Astrocyte of the hippocampus (primary cell): ENCODE measurements at places on chromosomes 4 and X.

DNA sequence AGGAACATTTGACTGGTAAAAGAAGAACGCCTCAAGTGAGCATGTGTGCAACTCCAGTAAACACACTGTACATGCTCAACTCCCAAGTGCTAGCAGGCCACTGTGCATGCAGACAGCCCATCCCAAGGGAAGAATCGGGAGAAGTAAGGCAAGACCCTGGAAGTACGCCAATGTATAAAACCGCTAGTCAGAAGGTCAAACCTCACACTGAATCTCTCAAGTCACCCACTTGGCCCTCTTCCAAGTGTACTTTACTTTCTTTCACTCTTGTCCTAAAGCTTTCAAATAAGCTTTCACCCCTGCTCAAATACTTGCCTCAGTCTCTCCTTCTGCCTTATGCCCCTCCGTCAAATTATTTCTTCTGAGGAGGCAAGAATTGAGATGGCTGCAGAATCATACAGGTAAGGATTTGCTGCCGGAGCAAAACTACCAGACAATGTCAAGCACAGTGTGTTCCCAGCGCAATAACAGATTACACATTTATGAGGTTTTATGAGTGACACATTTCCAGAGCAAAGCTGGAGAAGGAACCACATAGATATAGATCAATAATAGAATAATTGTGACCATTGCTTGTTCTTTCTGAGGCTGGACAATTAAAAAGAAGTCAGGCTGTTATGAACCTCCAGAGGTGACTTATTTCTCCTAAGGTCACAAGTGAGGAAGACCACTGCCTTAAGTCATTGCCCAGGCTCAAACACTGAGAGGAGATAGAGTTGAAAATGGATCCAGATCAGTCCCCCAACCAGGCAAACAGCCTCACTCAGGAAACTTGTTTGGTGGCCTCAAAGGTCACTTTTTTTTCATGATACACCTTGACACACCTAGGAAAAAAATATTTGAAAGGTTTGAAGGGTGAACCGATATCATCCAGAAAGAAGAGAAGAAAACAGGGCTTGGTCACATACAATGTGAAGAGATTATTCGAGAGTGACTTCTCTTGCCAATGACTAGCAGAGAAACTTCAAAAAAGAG, 26.3 kb downstream of the CXCL1 start:
- no peak for DNase-seq

DNA sequence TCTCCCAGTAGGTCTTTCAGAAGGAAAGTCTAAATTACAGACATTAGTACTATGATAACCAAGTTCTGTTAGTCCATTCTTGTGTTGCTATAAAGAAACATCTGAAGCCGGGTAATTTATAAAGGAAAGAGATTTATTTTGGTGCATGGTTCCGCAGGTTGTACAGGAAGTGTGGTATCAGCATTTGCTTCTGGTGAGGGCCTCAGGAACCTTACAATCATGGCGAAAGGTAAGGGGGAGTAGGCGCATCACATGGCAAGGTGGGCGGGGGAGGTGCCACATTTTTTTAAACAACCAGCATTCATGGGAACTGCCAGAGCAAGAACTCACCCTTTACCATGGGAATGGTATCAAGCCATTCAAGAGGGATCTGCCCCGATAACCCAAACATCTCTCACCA, 26.2 kb upstream of the USP46 start:
- DNase-seq: no peak

- no peak for DNase-seq
These were observed 31.5 kb upstream of the CPLX1 start for GRCh38 chr4:857461-857860.

DNA sequence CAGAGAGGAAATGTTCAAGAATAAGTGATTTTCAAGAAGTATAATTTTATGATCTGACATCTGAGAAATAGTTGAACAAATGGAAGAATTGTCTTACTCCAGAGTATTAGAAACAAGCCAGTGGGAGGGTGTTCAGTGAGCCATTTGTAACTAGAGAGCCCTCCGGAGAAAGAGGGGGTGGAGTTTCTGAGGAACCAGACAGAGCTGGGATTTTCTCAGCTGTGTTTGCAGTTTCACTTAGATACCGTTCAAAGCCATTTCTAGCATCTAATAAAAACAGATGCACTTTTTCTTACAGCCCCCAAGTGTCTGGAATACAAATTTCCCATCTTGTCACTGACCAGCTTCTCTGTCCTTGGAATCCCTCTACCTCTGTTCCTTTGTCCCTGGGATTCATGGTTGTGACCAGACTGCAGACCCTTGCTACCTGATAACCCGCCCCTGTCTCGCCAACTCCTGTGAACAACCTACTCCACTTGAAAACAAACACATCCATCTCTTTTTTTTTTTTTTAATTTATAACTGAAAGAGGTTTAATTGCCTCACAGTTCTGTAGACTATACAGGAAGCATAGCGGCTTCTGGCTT, 132.8 kb upstream of the KLF3 start:
- peak; percentile 16 for DNase-seq

DNA sequence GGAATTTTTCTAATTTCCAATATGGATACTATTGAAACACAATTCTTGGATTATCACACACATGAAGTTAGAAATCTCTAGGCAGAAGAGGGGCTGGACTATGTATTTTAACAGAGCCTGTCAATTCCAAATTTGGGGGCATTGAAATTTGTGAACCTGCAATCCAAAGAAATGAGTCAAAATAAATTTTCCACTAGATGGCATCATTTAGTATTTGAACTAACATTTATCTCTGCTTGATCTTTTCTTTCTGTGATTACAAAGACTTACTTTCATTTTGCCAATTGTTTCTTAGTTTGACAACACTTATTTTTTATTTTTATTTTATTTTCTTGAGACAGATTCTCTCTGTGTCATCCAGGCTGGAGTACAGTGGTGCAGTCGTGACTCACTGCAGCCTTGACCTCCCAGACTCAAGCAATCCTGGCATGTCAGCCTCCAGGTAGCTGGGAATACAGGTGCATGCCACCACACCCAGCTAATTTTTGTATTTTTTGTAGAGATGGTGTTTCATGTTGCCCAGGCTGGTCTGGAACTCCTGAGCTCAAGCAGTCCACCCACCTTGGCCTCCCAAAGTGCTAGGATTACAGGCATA, 2.7 kb upstream of the PYURF start:
- DNase-seq: peak; percentile 12

GRCh38 chr4:47499700-47500099, 14.6 kb downstream of the ATP10D start:
- DNase-seq: no peak

GRCh38 chr4:147480891-147481576, at the start of gene EDNRA:
Gene EDNRA (plus strand): TSS chr4:147481097. CDS start chr4:147485682, 4,585 bp downstream.
- peak; percentile 72 for DNase-seq

- DNase-seq: no peak
These were observed 134.3 kb downstream of the TEX11 start for GRCh38 chrX:70774223-70774622.

DNA sequence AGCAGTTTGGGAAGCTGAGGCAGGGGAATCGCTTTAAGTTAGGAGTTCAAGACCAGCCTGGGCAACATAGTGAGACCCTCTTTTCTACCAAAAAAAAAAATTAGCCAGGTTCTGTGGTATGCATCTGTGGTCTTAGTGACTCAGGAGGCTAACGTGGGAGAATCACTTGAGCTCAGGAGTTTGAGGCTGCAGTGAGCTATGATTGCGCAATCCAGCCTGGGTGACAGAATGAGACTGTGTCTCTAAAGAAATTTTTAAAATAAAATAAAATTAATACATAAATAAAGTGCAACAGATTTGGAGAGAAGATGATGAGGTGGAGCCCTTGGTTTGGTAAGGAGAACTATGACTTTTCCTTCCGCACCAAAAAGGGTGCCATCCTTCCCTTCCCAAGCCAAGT, 436.9 kb downstream of the NLGN4X start:
- no peak for DNase-seq

- no peak for DNase-seq
These were observed 20.9 kb downstream of the KLB start for GRCh38 chr4:39427520-39428114.

DNA sequence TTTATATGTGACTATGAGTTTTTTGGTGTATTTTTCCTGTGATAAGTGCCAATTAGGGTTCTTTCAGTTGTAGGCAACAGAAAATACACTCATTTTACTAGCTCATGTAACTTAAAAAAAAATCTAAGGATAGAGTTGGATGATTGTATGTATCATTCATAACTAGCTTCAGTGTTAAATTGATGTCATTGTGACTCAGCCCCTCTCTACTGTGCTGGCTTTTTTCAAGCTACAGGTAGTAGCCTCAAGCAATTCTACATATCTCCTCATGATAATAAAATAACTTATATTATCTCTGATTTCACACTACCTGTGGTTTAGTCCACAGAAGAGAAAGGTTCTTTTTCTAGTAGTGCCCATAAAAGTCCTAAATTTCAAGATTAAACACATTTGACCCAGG, 11.9 kb downstream of the WDR17 start:
- DNase-seq: no peak

DNA sequence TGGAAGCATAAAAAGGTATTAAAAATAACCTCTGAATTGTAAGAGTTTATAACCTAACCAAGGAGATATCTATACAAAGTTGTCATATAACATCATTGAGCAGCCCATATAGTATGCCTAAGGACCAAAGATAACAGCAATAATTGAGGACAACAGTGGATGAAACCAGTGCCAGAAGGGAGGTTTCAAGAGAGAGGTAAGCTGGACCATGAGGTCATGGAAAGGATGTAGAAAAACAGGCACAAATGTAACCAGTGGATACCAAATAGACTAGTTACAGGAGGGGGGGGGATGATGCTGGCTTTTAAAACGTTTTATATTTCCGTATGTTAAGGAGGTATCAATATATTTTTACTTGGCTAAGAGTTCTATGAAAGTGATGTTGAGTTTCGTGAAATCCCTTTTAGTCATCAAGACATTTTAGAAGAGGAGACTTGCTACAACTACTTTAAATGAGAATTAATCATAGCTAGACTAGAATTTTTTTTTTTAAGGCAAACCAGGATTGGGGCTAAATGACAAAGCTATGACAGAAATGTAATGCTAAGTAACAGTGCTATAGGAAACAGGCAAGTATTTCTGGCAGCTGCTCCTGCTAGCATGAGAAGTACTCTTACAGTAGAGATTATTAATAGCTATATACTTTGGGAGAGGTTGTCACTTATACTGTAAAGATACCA, 161.1 kb downstream of the FBXW7 start:
- DNase-seq: no peak

- DNase-seq: no peak
These were observed 150.3 kb downstream of the NHS start for GRCh38 chrX:17525266-17525665.

DNA sequence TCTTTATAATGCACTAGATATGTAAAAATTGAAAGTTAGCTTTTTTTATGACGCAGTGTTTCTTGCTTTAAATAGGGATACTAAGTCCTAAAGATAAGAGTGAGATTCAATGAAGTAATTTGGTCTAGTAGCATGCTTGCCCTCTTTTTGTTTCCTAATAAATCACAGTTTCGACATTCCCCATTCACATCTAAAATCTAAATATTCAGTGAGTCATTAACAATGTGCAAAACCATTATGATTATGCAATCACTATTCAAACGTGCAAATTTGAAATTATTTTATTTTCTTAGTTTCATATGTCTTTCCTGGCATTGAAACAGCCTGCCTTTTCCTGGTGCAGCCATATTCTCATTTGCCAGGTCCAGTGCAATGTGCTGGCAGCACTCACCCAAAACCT, 1350.5 kb upstream of the PABPC4L start:
- DNase-seq: no peak

- DNase-seq: peak; percentile 64
These were observed 287.4 kb downstream of the CHIC1 start for GRCh38 chrX:73850124-73851013.

DNA sequence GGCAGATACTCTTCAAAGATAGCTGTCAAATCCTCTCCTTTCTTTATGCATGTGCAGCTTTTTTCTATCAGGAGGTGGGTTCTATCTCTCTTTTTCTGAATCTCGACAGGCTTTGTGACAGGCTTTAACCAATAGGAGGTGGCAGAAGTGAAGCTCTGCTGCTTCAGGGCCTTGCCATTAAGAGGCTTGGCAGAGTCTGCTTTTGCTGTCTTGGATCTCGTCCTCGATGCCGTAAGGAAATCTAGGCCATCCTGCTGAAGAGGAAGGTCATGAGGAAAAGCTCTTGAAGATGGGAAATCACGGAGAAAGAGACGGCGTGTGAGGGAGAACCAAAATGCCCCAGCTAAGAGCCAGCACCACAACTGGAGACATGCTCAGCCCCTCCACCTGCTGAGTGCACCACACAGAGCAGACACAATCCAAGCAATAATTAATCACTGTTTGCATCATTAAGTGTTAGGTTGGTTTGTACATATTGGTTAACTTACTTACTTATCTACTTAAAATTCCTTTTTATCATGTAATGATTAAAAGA, 92.2 kb downstream of the DDIT4L start:
- DNase-seq: no peak

DNA sequence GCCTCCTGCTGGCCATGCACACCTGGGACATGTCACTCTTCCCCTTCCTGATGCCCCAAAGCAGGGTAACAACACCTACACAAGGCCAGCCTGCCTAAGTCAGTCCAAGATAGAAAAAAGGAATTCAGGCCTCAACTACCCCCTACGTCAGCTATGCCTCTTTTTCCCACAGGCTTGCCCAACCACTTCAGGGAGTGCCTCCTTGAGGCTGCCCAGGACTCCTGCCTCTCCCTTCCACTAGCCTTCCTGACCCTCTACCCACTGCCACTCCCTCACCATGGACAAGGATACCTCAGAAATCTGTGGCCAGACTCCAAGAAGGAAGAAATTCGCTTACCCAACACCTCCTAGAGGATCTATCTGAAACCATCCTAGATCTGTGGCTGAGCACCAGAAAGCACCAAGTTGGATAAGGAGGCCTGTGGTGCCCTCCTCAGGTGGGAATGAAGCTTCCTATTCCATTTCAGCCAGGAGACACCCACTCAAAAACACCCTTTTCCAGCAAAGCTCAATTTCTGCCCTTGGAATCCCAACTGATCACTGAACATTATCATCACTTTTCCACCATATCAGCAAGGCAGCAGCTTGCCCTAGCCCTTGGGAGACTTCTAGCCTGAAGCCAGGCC, 1.8 kb downstream of the KDM5C start:
- DNase-seq: no peak

DNA sequence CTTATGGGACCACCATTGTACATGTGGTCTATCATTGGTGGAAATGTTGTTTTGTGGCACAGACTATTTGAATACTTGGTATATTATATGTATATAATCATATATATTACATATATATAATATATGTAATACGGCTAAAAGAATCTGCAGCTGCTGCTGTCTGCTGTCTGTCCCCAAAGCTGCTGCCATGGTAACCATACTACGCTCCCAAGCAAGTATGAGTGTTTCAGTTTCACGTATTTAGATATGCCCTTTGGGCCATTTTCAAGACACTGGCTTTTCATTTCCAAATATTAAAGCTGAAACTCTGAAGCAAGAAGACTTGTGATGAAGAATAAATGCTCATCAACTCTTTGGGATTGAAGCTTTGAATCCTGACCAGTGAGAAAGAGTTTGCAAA, 42.0 kb upstream of the ARSJ start:
- no peak for DNase-seq

DNA sequence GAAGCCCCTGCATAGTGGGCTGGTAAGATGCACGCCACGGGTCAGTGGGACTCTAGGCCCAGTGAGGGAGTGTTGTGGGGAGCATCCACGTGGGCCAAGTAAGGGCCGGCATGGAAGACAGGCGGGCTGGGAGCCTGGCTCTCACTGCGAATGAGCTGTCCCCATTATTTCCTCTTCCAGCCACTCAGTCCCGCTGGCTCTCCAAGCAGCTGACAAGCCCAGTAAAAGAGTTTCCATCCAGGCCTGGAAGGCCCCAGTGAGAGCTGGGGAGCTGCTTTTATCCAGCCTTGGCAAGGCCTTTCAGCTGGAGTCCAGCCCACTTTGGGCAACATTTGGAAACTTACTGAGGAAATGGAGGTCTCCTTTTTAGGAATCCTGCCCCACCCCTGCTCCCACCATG, 24.9 kb downstream of the APLN start:
- no peak for DNase-seq
